ENCODE measurements at places on chromosomes 2 and 18.

GRCh38 chr18:13464432-13465123 lies 246.0 kb downstream of the LDLRAD4 start:
- DNase-seq, result no peak

DNA sequence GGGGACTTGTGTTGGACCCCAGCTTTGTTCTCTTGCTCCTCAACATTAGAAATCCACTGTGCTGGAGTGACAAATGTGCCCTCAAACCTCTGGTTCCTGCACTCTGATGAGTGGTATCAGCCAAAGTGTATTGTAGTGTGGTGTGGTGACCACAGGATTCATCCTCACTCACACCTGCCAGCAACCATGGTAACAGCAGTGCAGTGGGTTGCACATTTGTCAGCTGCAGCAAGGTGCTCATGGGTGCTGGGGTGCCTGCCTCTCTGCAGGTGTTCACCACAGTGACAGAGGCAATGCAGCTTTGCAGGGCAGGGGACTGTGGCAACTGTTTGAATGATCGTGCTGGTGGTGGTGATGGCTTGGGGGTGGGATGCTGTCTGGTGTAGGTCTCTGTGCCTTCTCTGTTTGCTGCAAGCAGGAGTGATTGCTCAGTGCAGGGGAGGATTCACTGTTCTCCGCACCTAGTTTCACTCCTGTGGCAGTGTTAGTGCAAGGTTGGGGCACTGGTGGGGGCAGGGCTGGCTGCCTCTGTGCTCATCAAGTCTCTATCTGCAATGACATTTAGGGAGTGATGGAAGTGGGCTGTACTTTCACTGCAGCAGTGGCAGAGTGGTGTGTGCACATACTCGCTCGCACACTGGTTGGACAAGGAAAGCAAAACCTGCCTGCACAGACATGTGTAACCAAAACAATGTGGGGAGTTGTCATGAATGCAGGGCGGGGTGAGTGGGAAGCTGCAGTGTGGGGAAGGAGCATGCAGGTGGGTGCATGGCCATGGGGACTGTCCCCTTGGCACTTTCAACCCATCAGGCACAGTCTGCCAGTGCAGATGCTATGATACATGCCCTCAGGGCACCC lies 301.1 kb downstream of the PIK3C3 start:
- no peak for DNase-seq

DNA sequence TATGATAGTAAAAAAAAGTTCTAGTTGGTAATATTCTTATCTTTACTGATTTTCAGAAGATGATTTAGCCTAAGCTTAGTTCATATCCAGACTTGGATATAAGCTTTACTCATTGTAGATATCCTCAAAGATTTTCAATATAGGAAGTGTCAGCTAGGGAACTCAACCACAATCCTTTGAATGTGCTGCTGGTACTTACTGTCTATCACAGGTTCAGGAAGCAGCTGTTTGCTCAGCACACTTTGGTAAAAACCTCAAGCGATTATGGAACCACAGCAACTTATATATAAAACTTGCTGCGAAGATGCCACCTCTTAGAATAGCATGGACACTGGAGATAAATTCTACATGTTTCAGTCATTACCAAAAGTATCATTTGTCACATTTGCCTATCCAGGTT lies 60.1 kb upstream of the TNFRSF11A start:
- DNase-seq, result no peak

- DNase-seq, result no peak
Observed at GRCh38 chr2:29397039-29397438, 281.8 kb downstream of the CLIP4 start.

DNA sequence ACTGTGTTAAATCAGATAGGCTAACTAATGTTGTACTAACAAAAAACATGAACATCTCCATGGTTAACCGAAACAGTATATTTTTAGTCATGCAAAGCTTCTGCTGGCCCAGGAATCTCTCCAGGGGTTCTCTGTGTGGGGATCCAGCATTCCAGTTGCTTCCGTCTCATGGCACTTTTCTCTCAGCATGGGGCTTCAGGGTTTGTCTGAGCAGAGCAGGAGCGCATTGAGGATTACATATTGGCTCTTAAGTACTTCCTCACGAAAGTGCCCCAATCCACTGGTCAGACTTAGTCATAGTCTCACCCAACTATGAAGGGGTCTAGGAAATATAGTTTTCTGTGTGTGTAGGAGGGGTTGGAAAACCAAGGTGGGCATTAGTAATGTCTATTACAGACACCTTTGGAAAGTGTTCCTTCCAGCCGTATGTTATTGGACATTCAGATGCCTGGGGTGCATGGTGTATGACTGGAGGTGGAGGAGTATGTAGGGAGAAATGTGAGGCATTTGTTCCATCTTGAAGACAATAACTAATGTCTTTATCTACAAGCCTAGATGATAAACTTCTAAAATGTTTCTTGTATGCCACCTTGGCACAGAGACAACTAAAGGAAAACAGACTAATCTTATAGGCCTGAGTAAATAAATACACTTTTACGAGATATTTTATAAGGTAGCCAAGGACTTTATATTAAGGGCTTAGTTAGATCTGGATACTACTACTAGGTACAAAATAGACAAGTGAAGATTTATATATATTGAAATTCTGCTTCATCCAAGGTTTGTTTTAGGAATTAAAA lies 123.8 kb upstream of the ZEB2 start:
- no peak for DNase-seq

DNA sequence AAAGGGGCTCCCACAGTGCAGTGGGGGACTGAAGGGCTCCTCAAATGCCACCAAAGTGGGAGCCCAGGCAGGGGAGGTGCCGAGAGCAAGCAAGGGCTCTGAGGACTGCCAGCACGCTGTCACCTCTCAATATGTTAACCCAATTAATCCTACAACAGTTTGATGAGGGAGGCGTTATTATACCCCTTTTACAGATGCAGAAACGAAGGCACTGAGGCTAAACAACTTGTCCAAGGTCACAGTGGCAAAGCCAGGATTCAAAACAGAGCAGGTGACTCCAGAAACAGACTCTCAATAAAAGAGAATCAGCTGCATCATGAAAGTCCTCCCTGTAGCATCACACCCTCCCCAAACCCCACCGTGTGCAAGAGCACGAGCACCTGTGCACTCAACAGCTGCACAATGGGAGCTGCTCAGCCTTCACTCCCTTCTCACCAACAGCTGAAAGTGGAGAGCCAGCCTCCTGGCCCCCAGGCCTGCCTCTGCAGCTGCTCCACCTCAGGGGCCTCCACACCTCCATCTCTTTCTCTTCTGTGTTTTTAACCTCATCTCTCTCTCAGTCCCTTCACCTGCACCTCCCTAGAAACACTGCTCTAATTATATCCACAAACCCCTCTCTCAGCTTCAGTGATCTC lies 8.1 kb downstream of the NPC1 start:
- no peak for DNase-seq

DNA sequence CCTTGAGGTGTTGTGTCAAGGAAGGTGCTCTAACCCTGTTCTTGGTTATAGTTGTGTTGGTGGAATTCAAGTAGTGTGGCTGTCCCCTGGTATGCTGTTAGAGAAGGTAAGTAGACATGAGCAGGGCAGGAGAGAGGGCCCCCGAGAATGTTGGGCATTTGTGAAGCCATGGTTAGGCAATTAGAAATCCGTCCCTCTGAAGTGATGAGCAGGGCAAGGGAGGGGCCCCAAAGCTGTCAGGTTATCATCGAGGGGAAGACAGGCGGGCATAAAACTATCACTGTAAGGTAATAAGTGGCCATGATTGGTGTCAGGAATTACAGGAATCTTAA lies 5.2 kb downstream of the XRCC5 start:
- DNase-seq, result no peak

DNA sequence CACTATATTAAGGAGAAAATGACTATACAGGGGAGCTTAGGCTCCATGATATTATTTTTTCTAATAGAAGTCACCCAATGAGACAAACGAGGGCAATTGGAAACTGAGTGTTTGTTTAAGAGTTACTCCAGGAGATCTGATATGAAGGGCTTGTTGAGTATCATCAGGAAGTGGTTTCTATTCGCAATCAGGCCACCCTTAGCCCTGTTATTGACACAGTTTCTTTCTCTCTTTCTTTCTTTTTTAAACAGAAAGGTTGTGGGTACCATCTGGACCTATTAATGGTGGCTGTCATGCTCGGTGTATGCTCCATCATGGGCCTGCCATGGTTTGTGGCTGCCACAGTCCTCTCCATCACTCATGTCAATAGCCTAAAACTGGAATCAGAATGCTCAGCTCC lies 117.3 kb downstream of the DPP4 start:
- DNase-seq, result no peak

- no peak for DNase-seq
Observed at GRCh38 chr2:226909126-226909525, 73.3 kb downstream of the RHBDD1 start.
